Left ventricle myocardium inferior (tissue), 1 donor: ENCODE measurements at places on chromosomes 2 and 18. TPM values are rescaled to one million over a fixed set of nuclear protein-coding genes. Genes with fewer than 3 reads are reported as not detected.
A peak's percentile ranks its signal among the peaks of the same experiment; 100 is the strongest.

GRCh38 chr2:64019975-64020528 is 824 bp upstream of the VPS54 start:
- no peak for DNase-seq

DNA sequence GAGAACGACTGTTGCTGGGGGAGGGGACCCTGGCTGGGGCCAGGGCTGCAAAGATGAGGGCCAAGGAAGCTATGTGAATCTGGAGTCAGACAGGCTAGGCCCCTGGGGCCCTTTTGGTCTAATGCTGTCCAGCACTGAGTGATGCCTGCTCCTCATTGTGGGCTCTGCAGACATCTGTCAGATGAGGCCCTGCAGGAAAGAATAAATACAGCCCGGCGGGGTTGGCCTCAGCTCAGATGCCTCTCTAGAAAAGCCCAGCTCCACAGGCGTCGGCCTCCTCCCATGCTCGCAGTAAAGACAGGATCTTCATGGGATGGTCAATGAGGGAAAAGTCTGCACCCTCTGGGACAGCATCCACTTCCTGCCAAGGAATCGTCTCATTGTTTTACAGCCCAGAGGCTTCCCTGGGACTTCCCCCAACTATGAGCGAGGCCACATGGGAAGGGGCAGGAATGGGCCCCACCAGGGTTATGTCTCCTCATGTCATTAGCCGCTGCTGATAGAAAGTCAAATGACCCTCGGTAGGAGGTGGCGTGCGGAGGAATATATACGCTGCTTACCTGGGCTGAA is 125.8 kb upstream of the GLI2 start:
- no peak for DNase-seq

GRCh38 chr2:199590321-199591203 is 132.8 kb upstream of the SATB2 start:
- no peak for DNase-seq

GRCh38 chr18:27313678-27314077 is 128.6 kb upstream of the CHST9 start:
- no peak for DNase-seq

DNA sequence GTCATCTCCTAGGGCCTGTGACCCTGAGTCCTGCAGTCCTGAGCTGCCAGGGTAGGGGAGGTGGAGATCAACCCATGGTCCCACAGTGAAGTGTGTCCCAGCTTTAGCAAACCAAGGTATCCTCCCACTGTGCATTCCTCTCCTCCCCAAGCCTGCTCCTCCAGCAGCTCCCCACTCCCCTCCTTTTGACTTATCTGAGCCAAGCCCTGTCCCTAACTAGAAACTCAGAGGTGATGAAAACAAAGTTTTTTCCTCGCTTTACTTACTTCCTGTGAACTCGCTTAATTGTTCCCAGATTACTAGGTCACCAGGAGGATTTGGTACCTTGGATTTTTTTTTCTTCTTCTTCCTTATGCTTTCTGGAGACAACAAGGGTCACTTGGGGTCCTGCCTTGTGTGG is 80.8 kb downstream of the EHD3 start:
- no peak for DNase-seq

- DNase-seq: peak; percentile 26
These were observed at the start of gene PROKR1 for GRCh38 chr2:68643011-68643873. Gene PROKR1, plus strand, starts transcription at chr2:68643579. Its CDS starts 2,243 bp downstream, at chr2:68645822.

- no peak for DNase-seq
These were observed 12.5 kb upstream of the NAB1 start for GRCh38 chr2:190636361-190636760.

GRCh38 chr2:97992836-97993825 is 2.6 kb downstream of the TMEM131 start:
- DNase-seq: no peak

- no peak for DNase-seq
These were observed 46.3 kb upstream of the SLC39A10 start for GRCh38 chr2:195610717-195611116.

- DNase-seq: no peak
These were observed 247.8 kb upstream of the SIX2 start for GRCh38 chr2:45256867-45257641.

DNA sequence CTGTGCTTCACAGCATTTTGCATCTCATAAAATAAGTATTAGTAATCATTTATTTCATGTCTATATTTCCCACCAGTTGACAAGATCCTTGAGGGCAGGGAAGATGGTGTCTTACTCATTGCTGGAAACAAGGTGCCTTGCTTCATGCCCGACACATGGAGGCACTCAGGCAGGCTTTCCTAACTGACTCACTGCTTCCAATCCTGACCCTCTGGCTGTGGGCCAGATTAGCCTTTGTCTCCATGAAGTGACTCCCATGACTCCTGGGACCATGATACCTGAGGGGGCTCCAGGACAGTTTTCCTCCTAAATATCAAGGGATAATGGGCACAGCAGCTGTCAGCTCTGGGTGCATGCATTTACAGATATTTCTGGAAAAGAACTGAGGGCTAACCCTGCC is 275.1 kb downstream of the AGPS start:
- DNase-seq: no peak

DNA sequence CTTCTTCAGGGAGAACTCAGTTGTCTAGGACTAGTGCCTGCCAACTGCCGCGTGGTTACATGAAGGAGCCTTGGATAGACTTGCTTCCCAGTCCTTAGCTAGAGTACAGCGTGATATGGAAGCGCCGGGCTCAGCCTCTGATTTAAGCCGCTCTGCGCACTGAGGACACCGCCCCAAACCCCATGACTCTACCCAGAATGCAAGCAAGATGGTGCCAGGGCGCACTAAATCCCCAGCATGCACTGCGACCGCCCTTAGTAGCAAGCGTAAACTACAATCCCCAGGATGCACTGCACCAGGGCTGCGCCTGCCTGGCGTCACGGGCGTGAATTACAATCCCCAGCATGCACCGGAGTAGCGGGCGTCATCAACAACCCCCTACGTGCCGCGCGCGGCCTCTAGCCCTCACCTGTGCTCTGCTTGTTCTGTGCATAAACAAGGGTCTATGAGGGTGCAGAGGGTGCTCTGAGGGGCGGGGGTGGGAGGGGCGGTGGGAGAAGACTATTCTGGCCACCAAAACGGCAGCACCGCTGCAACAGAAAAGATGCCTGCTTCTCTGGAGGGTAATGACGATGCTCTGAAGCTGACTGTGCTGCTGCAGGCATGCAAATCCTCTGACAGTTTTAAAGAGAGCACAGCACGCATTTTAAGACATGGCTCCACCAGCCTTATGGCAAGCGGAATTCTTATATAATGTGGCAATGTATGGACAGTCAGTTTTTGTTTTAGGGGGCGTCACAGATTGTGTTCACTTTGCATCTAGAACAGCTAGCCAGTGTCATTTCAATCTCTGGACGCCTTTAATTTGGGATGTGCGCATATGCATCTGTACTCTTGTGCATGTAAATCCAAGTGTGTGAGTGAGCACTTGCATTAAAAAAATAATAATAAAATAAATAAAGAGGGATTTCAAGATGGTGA is 282.5 kb upstream of the MYT1L start:
- peak; percentile 89 for DNase-seq

- peak; percentile 83 for DNase-seq
These were observed at the start of gene MAP3K20 for GRCh38 chr2:173075781-173076580. Gene MAP3K20, plus strand, starts transcription at chr2:173075846. Its CDS starts 15,186 bp downstream, at chr2:173091032.

DNA sequence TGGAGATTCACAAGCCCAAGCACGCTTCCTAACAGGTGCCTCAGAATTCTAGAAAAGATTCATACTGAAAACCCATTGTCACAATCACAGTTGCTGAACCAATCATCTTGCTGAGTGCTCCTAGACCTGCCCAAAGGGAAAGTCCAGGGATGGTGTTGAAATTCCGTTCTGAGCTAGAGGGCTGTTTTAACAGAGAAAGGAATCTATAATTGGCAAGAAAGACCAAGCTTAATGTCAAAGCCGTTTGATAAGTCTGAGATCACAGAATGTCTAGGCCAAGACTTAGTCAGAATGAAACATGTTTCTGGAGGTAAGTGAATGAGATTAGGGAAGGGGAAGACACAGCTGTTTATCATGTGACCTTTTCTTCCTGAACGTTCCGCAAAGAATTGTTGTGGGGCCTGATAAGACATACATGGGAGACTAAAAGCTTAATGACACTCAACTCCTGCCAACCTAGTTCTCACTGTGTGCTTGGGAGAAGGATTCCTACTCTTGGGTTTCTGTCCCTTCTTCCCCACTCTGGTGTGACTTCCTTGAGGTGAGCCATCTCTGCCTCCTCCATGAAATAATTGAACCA is 27.5 kb downstream of the PMAIP1 start:
- no peak for DNase-seq

DNA sequence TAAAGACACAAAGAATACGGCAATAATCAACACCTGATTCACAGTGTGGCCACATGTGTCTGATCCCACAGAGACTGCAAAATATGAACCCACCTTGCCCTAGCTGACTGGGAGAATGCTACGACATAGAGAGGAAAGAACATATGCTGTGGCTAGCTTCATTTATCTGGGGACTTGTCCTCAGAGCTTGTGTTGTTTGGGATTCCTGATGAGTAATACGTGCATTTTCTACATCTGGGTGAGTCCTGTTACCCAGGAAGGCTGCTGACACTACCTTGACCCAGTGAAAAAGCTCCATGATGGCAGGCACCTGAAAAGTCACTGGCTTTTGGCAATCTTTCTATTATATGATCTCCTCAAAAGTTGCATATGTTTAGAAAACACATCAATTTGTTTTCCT is 427.7 kb upstream of the LYPD1 start:
- no peak for DNase-seq

OTOS gene
- total RNA-seq: not detected

C2orf78 gene
- not detected for total RNA-seq

NT5DC4 gene
- not detected for total RNA-seq

CD8B2 gene
- not detected for total RNA-seq

SERPINB4 gene
- not detected for total RNA-seq

CDH19 gene
- total RNA-seq: 13.0 TPM

PDCD1 gene
- 3.3 TPM for total RNA-seq

GPC1 gene
- total RNA-seq: 187 TPM

CCL20 gene
- not detected for total RNA-seq
